ENCODE measurements at places on chromosomes 1 and 21.

- no peak for DNase-seq
Observed at GRCh38 chr1:235563513-235564061, 59.3 kb upstream of the B3GALNT2 start.

DNA sequence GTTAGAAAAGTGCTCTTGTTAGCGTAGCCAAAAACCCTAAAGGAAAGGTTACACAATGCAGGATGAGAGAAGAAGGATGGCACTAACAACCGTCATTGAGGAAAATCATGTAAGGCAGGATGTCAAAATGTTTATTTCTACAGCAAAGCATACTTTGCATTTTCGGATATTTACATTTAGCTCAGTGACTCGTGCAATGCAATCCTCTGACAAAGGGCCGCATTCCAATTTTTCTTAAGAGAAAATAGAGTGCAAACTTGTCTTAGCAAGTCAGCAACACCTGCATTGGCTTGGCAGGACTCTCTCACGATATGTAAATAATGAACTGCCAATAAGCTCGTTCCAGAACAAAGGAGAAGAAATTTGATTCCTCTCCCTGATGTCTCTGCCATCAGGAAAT lies 33.3 kb downstream of the TIAM1 start:
- DNase-seq: peak; percentile 32

- no peak for DNase-seq
Observed at GRCh38 chr1:25694167-25695007, 77.8 kb downstream of the MAN1C1 start.

DNA sequence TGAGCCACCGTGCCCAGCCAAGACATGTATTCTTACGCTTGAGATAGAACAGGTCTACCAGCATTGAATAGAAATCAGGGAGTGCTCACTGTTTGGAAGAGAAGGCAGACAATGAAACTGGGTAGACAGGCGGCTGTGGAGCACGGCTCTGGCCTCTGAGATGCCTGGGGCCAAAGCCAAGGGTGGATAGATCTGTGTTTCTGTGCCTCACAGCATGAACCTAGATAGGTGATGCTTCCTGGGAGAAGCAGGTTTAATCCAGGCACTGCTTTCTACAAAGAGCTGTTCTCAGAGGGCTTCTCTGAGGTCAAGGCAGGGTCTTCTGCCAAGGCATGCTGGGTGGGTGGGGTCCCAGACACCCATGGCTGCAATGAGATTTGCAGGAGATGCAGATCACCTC lies 24.6 kb upstream of the PRSS38 start:
- no peak for DNase-seq

DNA sequence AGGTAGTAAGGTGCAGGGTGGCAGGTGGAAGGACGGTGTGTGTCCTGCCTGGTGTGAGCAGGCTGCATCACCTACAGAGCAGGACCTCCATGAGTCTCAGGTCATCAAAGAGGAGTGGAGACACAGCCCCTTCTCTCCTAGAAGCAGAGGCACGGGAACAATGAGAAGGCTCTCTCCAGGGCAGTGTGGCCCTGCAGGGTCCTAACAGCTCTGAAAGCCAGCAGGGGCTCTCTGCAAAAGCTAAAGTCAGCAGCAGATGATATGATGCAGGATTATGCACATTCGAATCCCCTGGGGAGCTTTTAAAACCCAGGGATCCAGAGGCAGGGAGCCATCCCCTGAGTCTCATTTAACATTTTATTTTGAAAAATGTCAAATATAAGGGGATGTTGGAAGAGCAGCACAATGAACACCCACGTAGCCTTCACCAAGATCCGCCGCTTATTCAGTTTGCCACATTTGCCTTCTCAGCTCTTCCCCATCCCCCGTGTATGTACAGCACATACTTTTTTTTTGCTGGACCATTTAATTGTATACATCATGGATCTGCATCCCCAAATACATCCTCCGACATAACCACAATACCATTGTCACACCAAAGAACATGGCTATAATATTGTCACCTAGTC lies 88.1 kb downstream of the CNIH3 start:
- no peak for DNase-seq

DNA sequence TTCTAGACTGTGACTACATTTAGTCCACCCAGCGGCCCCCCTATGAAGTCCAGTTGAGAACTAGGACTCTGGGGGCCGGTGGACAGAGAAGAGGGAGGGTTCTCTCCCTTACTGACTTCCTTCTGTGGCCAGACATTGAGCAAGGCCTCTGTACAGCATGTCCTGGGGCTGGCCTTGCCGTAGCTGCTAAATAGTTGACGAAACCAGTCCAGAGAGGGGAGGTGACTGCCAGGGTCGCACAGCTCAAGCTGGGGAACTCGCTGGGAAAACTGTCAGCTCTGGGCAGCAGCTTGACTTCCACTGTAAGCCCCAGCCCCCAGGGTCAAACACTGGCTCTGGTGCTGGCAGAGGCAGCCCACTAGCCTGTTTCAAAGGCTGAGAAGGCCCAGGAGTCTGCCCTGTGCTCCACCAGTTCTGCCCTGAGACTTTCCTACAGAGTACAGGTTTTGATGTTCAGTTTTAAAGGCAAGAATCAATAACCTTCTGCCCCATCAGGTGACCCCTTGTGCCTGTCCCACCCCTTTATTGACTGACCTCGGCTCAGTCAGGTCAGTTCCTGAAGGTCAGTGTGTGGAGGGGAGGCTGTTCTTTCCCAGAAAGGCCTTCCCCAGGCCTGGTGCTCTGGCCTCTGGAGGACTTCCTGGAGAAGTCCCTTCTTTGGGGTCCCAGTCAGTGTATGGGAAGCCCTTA lies 14.1 kb downstream of the PCSK9 start:
- no peak for DNase-seq

DNA sequence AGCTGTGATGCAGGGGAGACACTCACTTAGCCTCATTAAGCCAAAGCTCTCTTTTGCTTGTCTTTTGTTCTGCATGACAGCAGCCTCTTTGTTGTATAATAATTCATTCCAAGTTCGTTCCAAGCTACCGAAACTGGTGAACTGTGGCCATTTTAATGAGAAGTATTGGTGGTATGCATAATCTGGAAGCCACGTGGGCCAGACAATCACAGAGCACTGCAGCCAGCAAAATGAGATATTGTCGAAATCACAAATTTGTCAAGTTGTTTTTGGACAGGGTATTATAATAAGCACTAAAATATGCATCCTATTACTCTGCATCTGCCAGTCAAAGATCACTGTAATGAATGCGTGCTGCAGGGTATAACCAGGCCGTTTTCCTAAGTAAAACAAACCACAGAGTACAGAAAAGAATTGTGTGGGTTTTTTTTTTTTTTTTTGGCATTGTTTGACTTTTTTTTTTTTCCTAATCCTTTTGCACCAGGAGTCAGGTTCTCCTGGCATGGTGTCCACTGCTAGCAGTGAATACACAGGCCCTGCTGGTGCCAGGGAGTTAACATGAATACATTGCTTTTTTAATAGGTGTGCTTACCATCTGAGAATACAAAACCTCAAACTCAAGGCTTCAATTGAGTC lies 423.9 kb downstream of the PTBP2 start:
- DNase-seq: no peak

- DNase-seq: no peak
Observed at GRCh38 chr1:156151093-156151688, 2.2 kb upstream of the SEMA4A start.

DNA sequence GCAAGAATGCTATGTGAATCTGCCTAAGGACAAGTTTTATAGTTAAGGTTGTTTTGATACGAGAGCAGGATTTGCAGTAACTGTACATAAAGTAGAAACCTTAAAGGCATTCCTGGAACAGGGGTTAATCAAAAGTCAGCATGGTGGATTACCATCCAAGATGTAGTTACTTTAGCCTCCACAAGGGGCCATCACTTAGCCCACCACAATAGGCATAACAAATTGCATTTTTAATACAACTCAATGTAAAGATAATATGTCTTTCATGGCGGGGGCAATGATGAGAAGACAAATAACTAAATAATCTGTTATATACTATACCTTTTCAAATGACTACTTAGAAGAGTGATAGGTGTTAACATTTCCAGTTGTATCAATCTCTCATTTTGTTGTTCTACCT lies 611.2 kb upstream of the ADGRL4 start:
- DNase-seq: no peak

GRCh38 chr1:199743227-199743626 lies 284.3 kb upstream of the NR5A2 start:
- no peak for DNase-seq

- DNase-seq: no peak
Observed at GRCh38 chr1:3469104-3469848, 14.8 kb downstream of the ARHGEF16 start.

- no peak for DNase-seq
Observed at GRCh38 chr1:1631782-1632420, at the start of gene MMP23B. MMP23B (plus strand) TSS chr1:1632173; CDS start chr1:1632219, 46 bp downstream.

DNA sequence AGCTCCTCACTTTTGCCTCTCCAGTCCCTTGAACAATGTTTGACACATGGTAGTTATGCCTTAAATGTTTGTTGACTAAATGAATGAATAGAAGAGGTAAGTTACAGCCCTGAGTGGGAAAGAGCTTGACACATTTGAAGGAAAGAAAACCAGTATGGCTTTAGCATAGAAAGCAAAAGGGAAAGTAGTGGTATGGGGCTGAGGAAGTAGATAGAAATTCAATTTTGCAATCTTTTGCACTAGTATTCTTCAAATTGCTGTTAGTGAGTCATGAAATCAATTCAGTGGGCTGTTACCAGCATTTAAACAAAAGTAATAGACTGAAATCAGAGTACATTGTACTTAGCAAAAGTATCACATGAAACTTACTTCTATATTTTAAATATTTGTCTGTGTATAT lies 21.1 kb downstream of the PLA2G4A start:
- DNase-seq: no peak

- no peak for DNase-seq
Observed at GRCh38 chr21:15014221-15014620, 50.6 kb downstream of the NRIP1 start.

DNA sequence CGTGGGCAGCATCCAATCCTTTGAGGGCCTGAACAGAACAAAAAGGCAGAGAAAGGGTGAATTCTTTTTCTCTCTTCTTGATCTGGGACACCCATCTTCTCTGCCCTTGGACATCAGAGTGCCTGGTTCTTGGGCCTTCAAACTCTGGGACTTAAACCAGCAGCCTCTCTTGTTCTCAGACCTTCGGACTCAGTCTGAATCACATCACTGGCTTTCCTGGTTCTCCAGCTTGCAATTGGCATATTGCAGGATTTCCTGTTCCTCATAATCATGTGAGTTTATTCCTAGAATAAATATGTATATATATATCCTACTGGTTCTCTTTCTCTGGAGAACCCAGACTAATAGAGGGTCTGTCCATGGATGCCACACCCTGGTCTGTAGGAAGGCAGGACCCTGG lies 16.3 kb upstream of the TENT5C start:
- DNase-seq: no peak

DNA sequence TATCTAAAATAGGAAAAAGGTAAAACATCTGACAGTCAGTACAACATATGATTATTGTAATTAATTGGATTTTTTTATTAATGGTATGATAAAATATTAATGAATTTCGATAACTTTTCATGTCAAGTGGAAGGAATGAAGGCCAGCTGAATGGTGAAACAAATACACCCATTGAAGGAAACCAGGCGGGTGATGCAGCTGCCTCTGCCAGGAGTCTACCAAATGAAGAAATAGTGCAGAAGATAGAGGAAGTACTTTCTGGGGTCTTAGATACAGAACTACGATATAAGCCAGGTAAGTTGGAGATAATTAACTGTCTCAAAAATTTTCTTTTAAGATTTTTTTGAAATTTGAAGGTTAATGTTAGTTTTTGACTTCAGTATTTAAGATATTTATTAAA lies 3.2 kb downstream of the SON start:
- no peak for DNase-seq

DNA sequence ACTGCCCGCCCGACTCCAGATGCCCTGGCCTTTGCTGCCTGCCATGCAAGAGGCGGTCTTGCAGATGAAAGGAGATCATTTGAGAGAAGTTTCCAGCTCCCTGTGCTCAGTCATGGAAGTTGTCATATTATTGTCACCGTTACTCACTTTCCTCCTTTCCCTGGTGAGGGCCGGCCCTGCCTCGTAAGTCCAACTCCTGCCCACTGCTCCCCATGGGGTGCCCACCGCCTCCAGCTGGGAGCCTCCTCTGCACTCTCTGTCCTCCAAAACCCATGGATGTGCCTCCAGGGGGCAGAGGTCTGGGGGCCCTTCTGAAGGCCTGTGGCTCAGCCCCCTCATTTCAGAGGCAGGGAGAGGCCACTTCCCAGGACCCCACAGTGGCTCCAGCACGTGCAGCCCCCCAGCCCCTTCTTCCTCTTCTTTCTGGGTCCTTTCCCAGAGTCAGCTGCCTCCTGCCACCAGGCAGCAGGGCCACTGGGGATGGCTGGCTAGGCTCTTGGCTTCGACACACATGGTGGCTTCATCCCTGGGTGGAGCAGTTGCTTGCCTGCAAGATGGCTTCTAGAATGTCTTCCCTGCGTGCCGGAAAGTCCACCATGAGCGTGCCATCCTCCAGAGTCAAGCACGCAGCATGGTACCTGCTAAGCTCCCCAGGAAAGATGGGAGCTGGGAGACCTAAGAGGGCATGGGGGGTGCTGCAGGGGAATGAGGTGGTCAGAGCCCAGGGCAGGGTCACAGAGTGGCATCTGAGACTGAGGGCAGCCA lies 97.9 kb upstream of the RUNX3 start:
- no peak for DNase-seq

DNA sequence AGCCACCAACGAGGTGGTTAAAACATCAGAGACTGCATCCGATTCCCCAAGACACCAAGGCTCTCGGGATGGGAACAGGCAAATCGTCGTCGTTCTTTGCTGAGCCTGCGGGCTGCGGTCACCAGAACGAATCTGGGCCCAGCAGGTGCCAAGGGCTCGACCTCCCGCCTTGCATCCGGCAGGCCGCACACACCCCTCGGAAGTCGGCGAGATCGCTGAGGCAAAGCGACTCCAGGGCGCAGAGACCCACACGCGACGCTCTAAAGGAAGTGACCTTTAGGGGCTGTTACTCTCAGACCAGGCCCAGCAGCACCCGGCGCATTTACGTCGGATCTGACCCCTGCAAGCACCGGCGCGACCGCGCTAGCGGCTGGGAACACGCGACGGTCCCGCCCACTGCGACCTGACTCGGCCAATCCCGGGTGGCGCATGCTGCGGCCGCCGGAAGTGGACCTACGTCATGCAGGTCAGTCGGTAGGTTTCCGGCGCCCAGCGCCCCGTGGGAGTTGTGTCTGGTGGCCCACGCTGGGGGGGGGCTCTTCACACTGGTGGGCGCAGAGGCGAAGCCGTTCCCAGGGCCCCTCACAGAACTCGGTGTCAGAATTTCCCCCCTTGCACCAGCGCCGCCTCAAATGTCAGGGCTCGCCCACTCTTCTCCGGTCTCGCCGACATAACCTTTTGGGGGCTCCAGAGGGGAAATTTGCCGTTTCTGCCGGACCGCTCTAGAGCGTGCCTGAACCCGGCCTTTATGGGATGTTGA lies 7.5 kb upstream of the PARK7 start:
- DNase-seq: peak; percentile 97

- peak; percentile 97 for DNase-seq
Observed at GRCh38 chr1:165235777-165236291, 120.7 kb downstream of the LMX1A start.

GRCh38 chr1:56710646-56711045 lies 65.5 kb downstream of the PRKAA2 start:
- no peak for DNase-seq

- DNase-seq: no peak
Observed at GRCh38 chr1:202289009-202289408, 52.7 kb downstream of the UBE2T start.
